ENCODE measurements at places on chromosomes 12 and 14.

DNA sequence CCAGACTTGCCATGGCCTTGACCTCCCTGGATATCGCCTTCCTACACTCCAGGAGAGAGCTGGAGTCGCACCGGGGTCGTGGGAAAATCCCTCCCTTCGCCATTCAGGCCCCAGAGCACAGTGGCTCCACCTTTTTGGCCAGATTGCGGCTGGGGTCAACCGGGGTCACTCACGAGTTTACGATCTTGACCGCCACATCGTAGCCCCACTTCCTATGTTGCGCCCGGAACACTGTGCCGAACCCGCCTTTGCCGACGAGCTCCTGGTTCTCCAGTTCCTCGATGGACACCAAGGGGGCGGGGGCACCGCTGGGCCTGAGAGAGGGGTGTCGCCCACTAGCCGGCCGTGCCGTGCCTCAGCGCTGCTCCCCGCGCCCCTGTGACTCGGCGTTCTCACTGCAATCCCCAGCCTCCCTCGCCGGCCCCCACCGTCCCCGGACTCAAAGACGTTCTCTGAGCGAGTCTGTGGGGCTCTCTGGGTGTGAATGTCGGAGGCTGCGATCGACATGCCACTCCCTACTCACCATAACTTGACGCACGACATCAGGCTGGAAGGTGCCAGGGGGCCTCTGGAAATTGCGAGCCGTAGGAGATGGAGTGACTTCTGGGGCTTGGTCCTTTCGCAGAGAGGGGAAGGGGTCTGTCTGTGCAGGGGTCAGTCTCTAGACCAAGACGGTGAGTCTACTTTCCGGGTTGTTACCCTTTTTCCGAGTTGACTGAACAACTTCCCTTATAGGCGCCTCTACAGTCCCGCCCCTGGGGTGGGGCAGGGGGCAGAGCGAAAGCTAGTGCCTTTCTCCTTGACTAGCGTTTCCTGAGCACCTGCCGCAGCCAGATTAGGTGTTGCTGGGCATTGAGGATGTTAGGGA is at the start of gene RIPK3:
Gene RIPK3, minus strand, starts transcription at position 708 of the 868 bp plus-strand sequence. Its CDS starts 165 bp downstream, at position 543.
- DNase-seq: no peak

GRCh38 chr12:24952389-24952788 is 3.5 kb upstream of the BCAT1 start:
- DNase-seq: no peak

GRCh38 chr14:50936882-50937281 is 7.4 kb downstream of the PYGL start:
- no peak for DNase-seq

- no peak for DNase-seq
These were observed 20.4 kb downstream of the BATF start for GRCh38 chr14:75542588-75543091.

- DNase-seq: no peak
These were observed 106.9 kb upstream of the OR4E1 start for GRCh38 chr14:21780429-21781084.

DNA sequence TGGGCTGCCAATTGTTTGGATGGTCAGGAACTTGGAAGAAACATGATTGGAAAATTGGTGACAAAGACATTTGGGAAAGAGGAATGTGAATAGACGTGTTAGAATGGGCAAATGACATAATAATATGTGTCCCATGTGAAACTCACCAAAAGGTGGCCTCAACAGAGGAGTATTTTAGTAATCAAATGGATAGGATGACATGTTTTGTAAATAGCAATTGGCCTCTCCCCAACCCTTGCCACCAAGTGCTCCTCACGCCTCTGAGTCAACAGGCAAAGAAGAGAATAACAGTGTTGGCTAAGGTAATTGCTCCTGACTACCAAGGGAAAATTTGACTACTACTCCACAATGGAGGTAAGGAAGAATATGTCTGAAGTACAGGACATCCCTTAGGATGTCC is 81.4 kb downstream of the ATXN7L3B start:
- no peak for DNase-seq

GRCh38 chr12:130316251-130316650 is 21.4 kb upstream of the PIWIL1 start:
- no peak for DNase-seq

Measured in ACHN (cell line).